Astrocyte (in vitro differentiated cells and primary cell): ENCODE measurements at places on chromosomes 3 and 15. TPM values are rescaled to one million over a fixed set of nuclear protein-coding genes. Genes with fewer than 3 reads are reported as not detected.
A peak's percentile ranks its signal among the peaks of the same experiment; 100 is the strongest.

DNA sequence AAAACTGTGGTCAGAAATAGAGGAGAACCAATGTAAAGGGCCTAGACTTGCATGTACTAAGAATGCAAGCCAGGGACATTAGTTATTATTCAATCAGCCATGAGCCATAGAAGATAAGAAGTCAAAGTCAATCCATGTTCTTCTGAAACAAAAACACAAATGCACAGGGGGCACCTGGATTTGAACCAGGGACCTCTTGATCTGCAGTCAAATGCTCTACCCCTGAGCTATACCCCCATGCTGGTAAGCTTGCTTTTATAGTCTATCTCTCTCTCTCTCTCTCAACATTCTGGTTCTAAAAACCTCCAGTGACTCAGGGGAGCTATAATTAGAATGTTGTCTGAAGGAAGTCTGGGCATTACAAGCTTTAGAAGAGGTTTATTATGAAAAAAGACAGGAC lies 85.6 kb upstream of the ACP3 start:
- no peaks in the 10 kb centered on the region for H3K36me3 ChIP-seq
- no peak overlapping the region for H3K4me3 ChIP-seq
- no peaks in the 10 kb centered on the region for H3K27me3 ChIP-seq
- peak; percentile 65 for DNase-seq
- H3K4me1 ChIP-seq, result no peaks in the 10 kb centered on the region
- H3K27ac ChIP-seq, result peak overlapping the region; percentile 35

DNA sequence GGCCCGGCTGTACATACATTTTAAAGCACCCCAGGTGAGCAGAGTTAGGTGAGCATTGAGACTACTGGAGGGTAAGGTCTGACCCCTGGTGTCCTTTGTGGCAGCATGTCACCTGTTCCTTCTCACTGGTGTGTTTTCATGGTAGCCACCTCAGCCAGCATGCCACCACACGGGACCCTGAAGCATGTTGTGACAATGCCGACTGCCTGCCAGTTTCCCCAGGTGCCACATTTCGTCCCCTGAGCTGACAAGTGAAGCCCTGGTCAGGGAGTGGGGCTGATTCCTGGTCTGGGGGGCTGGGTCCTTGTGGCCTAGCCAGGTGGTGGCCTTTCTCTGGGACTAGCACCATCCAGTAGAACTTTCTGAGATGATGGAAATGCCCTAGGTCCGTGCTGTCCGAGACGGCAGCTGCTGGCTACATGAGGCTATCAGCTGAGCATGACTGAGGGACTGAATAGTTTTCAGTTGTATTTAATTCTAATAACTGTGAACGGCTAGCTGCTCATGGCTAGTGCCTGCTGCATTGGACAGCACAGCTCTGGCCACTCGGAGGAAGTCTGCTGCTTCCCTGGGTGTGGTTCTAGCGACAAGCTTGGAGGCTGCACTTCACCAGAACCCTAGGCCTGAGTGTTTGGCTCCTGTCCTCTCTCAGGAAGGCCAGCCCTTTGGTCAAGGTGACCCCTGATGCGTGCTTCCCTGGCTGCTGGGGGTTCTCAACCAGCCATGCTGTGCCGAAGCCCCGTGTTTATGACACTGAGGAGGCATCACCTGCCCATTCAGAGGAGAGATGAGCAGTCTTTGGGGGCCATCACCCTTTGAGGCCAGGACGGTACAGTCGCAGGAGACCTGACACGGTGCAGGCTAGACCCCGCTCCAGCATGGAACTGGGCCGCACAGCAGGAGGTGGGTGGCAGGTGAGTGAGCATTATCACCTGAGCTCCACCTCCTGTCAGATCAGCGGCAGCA lies 3.9 kb downstream of the C3orf22 start:
- H3K4me3 ChIP-seq, result no peak overlapping the region
- H3K27ac ChIP-seq, result no peak overlapping the region
- peaks cover 18% of the 10 kb centered on the region for H3K27me3 ChIP-seq
- no peaks in the 10 kb centered on the region for H3K36me3 ChIP-seq

DNA sequence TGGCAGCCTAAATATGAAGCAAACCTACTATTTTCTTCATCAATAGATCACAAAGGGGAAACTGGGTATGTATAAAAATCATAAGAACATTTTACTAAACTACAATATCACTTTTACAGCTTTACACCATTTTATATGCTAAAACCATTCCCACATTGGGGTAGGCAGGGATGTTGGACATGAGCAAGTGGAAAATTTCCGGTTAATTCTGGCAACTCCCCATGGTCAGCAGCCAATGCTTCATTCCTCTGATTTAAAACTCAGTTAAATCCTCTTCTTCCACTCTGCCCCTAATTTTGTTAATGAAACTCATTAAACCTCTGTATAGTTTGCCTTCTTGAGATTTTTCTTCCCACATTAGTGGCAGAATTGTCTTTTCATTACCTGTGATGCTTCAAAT lies 552.5 kb upstream of the NECTIN3 start:
- H3K27ac ChIP-seq, result no peak overlapping the region
- DNase-seq, result no peak
- H3K4me3 ChIP-seq, result no peak overlapping the region
- no peaks in the 10 kb centered on the region for H3K36me3 ChIP-seq
- H3K27me3 ChIP-seq, result no peaks in the 10 kb centered on the region

The LRTM1 gene
- total RNA-seq, result not detected in 2 replicates

GRCh38 chr3:134772011-134772410 lies 23.0 kb upstream of the EPHB1 start:
- no peak for DNase-seq
- H3K4me1 ChIP-seq, result no peaks in the 10 kb centered on the region
- H3K27ac ChIP-seq, result no peak overlapping the region
- H3K36me3 ChIP-seq, result no peaks in the 10 kb centered on the region
- H3K27me3 ChIP-seq, result no peaks in the 10 kb centered on the region
- no peak overlapping the region for H3K4me3 ChIP-seq

DNA sequence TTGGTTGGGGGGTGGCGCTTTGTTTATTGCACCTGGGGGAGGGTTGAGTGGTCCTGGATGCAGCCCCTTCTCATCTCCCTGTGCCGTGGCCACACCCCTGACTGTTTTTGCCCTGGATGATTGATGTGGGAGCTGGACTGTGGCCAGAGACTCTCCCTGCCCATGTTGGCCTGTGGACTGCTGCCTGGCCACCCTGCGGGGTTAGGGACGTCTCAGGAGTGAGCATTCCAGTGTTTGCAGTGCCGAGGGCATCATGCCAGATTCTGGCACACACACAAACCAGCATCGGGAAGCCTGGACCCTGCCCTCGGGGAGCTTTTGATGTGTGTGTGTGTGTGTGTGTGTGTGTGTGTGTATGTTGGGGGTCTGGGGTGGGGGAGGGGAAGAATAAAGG lies 15.8 kb downstream of the APBA2 start:
- DNase-seq, result no peak
- no peak overlapping the region for H3K27ac ChIP-seq
- peaks cover 3% of the 10 kb centered on the region for H3K4me1 ChIP-seq
- no peaks in the 10 kb centered on the region for H3K36me3 ChIP-seq

The TTLL13 gene
- total RNA-seq, result 0.14 TPM in 1 of 2 replicates, not detected in the other

DNA sequence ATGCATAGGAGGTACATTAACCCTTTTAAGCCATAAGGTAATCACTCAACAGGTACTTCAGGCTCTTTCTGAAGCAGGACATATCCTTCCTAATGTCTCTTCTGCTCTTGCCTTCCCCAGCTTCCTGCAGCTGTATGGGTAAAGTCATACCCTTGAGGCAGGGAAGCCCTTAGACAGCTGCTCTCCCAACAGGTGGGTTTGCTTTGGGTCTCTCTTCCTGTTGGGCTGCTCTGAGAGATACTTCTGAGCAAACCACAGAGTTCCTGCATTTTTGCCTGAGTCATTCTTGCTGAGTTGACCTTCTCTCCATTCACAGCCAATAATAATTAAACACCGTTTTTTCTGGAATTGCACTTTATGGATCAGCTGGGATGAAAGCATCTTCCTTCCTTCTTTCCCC lies 2.0 kb upstream of the TRAT1 start:
- H3K4me3 ChIP-seq, result no peak overlapping the region
- H3K27ac ChIP-seq, result no peak overlapping the region
- no peak for DNase-seq

DNA sequence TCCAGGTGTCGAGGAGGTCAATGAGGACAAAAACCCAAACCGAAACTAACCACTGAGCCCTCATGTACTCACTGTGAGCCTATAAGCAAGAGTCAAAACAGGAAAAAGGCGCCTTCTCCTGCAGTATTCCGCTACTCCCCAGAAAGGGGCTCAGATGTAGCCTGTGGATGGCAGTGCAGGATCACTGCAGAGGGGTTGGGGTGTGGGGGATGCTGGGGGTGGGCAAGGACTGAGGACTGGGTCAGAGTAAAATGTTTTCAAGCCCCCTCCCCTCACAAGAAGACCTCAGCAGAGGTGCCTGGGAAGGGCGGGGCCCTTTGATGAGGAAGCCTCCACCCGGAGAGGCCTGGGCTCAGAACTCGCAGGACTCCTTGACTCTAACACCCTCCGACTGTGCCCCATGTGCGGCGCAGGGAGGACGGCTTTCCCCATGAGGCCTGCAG lies 170.1 kb downstream of the OSBPL10 start:
- no peak overlapping the region for H3K4me3 ChIP-seq
- H3K27ac ChIP-seq, result no peak overlapping the region
- no peak for DNase-seq
- no peaks in the 10 kb centered on the region for H3K4me1 ChIP-seq
- H3K36me3 ChIP-seq, result no peaks in the 10 kb centered on the region

DNA sequence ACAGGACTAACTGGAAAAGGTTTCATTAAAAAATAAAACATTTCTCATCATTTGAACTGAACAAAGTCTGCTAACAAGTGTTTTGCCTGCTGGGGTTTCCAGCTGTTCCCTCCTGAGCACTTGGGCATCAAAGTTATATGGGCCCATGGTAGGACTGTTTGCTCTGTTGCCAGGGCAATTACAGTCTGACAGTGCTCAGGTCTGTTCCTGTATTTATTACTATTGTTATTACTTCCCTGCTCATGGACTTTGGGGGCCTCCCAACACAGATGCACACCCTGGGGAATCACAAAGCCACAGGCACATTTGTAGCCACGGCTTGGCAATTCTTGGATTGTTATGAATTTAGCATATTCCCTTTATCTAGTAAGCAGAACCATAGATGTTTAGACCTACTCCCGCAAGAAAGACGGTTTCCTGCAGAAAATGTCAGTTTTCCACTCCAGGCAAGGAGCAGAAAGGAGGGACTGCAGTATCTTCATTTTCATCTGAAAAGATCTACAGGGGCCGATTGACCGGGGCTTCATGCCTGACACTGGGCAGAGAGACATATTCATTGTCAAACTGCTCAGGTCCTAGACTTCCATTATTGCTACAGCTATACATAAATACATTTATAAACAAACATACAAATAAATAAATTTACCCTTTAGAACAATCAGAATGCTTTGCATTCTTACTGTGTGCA lies 580.2 kb downstream of the AGBL1 start:
- no peaks in the 10 kb centered on the region for H3K36me3 ChIP-seq
- DNase-seq, result no peak
- H3K27me3 ChIP-seq, result no peaks in the 10 kb centered on the region
- no peak overlapping the region for H3K27ac ChIP-seq
- no peak overlapping the region for H3K4me3 ChIP-seq
- no peaks in the 10 kb centered on the region for H3K4me1 ChIP-seq

- no peak overlapping the region for H3K4me3 ChIP-seq
- no peak overlapping the region for H3K27ac ChIP-seq
- no peaks in the 10 kb centered on the region for H3K36me3 ChIP-seq
Observed at GRCh38 chr3:23136054-23136453, 67.1 kb upstream of the UBE2E2 start.

The VGLL3 gene
- 53.8 and 63.7 TPM in 2 replicates for total RNA-seq

GRCh38 chr15:57418635-57419034 lies 42.3 kb downstream of the CGNL1 start:
- no peaks in the 10 kb centered on the region for H3K27me3 ChIP-seq
- no peaks in the 10 kb centered on the region for H3K36me3 ChIP-seq
- H3K4me1 ChIP-seq, result no peaks in the 10 kb centered on the region
- H3K4me3 ChIP-seq, result no peak overlapping the region
- DNase-seq, result peak; percentile 26
- no peak overlapping the region for H3K27ac ChIP-seq

DNA sequence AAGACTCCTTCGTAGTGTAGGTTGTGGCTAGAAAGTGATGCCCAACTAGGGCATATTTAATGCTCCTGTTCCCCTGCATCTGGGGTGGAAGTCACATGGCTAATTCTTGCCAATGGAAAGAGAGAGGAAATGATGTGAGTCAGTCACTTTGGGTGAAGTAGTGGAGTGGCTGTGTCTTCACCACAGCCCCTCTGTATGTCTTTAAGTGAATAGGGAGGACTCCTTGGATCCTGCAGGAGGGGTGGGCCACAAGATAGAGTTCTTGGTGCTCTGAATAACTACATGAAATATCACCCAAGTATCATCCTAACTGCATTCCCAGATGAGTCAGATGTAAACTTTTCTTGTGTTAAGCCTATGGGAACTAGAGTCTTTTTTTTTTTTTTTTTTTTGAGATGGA lies 17.8 kb upstream of the MB21D2 start:
- no peaks in the 10 kb centered on the region for H3K36me3 ChIP-seq
- peak; percentile 38 for DNase-seq
- H3K27me3 ChIP-seq, result no peaks in the 10 kb centered on the region
- no peak overlapping the region for H3K4me3 ChIP-seq
- peaks cover 6% of the 10 kb centered on the region for H3K4me1 ChIP-seq
- no peak overlapping the region for H3K27ac ChIP-seq

The P2RY12 gene
- not detected in 2 replicates for total RNA-seq

GRCh38 chr3:52227766-52228165 lies 2.3 kb upstream of the TLR9 start:
- no peaks in the 10 kb centered on the region for H3K4me1 ChIP-seq
- no peak for DNase-seq
- H3K36me3 ChIP-seq, result peaks cover 11% of the 10 kb centered on the region
- no peaks in the 10 kb centered on the region for H3K27me3 ChIP-seq

DNA sequence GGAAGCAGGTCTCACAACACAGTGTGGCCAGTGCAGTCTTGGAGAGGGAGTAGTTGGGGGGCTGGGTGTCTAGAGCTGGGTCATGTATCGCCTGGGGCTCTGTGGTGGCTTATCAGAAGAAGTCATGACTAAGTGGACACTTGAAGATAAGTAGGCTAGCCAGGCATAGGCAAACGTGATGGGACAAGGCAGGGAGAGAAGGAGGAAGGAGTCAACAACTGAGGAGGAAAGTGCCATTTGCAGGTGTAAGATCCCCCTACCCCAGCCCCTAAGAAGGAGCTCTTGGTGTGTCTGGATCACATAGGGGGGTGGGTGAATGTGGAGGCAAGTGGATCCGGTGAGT lies 352.3 kb downstream of the LRTM1 start:
- DNase-seq, result no peak
- H3K27ac ChIP-seq, result no peak overlapping the region
- H3K4me1 ChIP-seq, result no peaks in the 10 kb centered on the region
- H3K4me3 ChIP-seq, result no peak overlapping the region
- no peaks in the 10 kb centered on the region for H3K36me3 ChIP-seq
- no peaks in the 10 kb centered on the region for H3K27me3 ChIP-seq
